ENCODE measurements at places on chromosomes 5 and 9.

DNA sequence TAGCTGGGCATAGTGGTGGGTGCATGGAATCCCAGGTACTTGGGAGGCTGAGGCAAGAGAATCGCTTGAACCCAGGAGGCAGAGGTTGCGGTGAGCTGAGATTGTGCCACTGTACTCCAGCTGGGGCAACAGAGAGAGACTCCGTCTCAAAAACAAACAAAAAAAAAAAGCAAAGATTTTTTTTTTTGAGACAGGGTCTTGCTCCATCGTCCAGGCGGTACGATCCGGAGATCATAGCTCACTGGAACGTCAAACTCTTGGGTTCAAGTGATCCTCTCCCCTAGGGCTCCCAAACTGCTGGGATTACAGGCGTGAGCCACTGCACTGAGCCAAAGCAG, 37.6 kb downstream of the ABCA1 start:
- no peak for DNase-seq

GRCh38 chr5:135869276-135869675, 26.4 kb downstream of the IL9 start:
- DNase-seq = no peak

DNA sequence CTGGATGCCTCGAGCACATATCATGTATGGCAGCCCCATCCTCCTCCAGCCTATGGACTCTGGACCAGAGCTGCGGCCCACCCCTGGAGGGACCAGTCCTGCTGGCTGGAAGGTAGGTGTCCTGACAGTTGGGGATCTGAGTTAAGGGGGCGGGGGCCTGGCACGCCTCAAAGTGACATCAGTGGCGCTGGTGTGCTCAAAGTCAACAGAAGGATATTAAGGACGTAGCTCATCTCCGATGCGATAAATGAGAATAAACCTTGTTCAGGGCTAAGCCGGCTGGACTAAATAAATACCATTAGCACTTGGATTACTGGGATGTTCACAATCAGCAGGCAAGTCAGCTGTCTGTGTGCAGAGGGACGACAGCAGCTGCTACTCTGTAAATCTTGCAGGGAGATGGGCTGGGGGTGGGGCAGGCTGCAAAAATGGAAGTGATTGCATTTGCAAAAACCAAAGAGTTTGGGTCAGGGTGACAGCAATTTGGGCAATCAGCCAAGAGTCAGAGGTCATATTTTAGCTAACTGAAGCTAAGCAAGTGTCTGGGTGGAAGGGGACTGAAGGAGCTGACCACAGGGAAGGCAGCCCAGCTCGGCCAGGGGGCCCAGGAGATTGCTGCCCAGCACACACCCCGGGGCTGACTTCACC, 80.0 kb upstream of the LRRTM2 start:
- DNase-seq = no peak

GRCh38 chr9:80926611-80927010, 762.7 kb downstream of the TLE1 start:
- DNase-seq = no peak

GRCh38 chr9:4306066-4306776, 6.4 kb upstream of the GLIS3 start:
- DNase-seq = no peak
